ENCODE measurements at places on chromosomes 1 and 21.

DNA sequence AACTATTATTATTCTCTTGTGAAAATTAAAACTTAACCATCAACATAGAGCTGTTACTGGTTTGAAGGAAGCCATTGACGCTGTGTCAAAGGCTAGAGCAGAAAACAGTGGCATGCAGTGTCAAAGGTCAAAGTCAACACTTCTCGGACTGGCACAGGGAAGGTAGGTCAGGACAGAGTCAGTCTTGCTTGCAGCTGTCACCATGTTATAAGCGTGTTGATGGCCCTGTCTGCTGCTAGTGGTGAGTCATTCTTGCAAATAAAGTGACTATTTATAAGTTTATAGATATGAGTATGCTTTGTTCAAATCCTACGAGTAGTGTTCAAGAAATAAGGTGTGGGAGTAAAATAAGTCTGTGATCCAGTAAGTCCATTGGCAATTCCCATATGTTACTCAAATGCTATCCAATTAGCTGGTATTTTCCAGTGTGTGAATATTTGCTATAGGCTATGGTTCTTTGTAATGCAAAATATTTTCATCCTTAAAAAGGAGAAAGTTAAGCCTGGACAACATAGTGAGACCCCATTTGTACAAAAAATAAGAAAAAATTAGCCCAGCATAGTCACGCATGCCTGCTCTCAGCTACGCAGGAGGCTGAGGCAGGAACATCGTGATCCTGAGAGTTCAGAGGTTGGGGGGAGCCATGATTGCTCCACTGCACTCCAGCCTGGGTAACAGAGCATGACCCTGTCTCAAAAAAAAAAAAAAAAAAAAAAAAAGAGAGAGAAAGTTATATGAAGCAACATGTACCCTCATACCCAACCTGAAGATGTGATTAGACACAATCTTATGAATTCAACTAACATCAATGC is 26.3 kb upstream of the TINAGL1 start:
- DNase-seq, result no peak

GRCh38 chr1:32503153-32503552 is 36.1 kb upstream of the ZBTB8A start:
- no peak for DNase-seq

DNA sequence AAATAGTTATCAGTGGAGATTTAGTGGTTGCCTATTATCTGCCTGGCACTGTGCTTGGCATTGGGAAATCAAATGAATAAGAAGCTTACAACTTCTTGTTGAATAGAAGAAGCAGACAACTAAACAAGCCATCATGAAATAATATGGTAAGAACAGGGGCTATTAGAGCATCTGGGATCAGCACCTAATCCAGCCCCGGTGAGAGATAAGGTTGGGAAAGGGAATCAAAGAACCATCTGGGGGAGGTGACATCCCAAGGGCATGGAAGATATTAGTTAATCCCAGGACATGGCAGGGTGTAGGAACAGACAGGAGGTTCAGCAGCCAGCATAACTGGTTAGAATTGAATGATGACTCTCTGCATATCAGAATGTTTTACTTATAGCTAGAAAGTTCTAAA is 36.3 kb upstream of the SUCO start:
- DNase-seq, result no peak

DNA sequence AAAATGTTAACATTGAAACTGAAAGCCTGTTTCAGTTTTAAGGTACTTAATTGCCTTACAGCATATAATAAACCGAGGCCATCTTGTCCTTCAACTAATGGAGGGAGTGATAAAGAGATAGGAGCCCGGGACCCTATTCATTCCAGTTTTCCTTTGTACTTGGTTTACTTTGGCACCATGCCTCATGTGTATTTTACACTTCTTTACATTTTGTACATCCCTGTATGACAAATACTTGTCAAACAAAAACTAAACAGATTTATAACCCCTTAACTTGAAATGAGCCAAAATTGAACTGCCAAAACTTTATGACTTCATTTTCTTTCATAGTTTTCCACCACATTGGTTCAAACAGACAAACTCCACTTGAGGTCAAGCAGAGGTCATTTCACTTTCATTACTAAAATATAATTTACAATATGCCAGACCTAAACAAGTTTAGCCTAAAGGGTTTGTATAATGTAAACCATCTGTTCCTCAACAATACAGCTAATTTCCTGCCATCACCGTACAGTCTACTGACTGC is 30.9 kb upstream of the UBE2U start:
- DNase-seq, result no peak

- no peak for DNase-seq
These were observed 594 bp downstream of the LUZP1 start for GRCh38 chr1:23168079-23168444.

- no peak for DNase-seq
These were observed 1.0 kb upstream of the FAM89A start for GRCh38 chr1:231040800-231041718.

- no peak for DNase-seq
These were observed 26.6 kb downstream of the KCNK2 start for GRCh38 chr1:215109171-215109570.

GRCh38 chr1:96236156-96236739 is 485.3 kb upstream of the PTBP2 start:
- DNase-seq, result peak; percentile 33

DNA sequence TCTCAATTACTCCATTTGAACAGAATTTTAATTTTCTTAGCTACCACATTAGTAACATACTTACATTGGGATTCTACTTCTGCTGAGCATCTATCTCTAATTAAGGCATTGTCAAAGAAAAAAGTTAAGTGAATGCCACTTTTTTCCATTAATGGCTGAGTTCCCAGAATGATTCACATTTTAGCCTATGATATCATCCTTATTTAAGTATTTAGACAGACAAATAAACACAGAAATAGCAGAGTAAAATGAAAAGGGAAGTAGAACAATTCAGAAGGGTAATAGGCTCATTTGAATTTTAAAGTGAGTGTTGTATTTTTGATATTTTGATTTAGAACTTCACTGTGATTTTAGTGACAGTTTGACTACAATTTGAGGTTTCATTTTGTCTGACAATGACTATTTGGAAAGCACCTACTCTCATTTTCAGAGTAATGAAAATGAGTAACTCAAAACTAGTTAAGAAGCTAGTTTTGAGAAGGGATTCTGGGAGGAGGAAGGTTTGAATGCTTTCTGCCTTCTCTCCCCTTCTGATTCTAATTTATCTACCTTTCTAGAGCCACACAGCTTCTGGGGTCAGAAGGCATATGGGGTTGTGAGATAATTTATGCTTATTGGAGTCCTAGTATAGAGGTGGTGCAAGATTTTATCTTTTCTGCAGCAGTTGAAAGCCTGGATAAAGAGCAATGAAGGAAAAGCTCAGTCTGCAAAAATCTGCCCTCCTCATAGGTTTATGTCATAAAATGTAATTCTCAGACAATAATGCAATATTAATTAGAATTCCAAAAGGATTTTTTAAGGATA is 15.5 kb downstream of the LYPLAL1 start:
- no peak for DNase-seq

DNA sequence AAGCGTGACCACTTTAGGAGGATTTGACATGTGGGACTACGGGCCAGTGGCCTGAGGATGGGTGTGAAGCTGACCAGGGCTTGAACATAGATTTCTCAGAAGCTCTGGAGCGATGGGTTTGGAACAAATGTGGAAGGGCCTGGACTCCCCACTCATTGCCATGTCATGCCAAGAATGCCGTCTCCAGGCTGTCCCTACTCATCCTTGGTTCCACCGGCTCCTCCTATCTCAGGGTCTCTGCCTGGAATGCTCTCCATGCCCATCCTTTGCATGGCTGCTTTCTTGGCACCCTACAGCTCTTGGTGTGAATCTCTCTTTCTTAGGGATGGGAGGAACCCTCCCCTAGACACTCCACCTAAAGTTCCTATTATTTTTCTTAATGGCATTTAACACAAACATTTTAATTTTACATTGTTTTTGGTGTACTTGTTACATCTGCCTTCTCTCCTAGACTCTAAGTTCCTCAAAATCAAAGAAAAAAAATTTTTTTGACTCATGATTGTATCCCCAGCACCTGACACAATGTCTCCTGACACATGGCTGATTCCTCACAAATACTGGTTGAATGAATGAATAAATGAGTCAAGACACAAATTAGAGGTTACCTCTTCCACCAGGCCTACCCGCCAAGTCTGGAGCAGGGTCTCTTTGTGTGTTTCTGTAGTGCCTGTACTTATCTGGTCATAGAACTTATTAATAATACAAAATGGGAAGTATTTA is 114.5 kb downstream of the OMA1 start:
- DNase-seq, result no peak

GRCh38 chr1:8061210-8061609 is 35.1 kb upstream of the ERRFI1 start:
- DNase-seq, result no peak

- DNase-seq, result no peak
These were observed 13.9 kb downstream of the SORT1 start for GRCh38 chr1:109383854-109384253.

GRCh38 chr1:216176970-216177369 is 246.3 kb downstream of the USH2A start:
- no peak for DNase-seq

- no peak for DNase-seq
These were observed 424.4 kb upstream of the RUNX1 start for GRCh38 chr21:35473496-35473895.

- no peak for DNase-seq
These were observed 95.3 kb upstream of the HIVEP3 start for GRCh38 chr1:42013881-42014470.

GRCh38 chr1:207755846-207756693 is 4.2 kb downstream of the CD46 start:
- no peak for DNase-seq
